ENCODE measurements at places on chromosomes 11 and 22.
A peak's percentile ranks its signal among the peaks of the same experiment; 100 is the strongest.

GRCh38 chr22:27381552-27381951 is 420.0 kb downstream of the MN1 start:
- no peak for DNase-seq

DNA sequence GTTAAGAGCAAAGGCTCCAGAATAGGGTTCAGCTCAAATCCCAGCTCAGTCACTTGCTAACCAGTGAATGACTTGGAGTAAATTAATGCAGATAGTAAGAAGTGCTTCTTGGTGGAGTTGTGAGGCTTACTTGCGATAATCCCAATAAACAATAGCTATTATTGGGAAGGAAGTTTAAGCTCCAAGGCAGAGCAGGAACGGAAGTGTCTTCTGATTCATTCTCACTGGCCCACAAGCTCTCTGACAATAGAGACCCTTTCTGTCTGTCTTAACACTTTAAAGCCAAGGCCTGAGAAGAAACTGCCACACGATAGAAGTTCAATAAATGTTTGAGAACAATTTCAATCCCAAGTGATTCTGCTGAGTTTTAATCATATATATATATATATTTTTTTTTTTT is 155.4 kb downstream of the DBX1 start:
- no peak for DNase-seq

- DNase-seq: no peak
Measured at GRCh38 chr11:87451395-87451794, 413.7 kb downstream of the TMEM135 start.

GRCh38 chr11:37449146-37449545 is 851.1 kb upstream of the RAG2 start:
- no peak for DNase-seq

DNA sequence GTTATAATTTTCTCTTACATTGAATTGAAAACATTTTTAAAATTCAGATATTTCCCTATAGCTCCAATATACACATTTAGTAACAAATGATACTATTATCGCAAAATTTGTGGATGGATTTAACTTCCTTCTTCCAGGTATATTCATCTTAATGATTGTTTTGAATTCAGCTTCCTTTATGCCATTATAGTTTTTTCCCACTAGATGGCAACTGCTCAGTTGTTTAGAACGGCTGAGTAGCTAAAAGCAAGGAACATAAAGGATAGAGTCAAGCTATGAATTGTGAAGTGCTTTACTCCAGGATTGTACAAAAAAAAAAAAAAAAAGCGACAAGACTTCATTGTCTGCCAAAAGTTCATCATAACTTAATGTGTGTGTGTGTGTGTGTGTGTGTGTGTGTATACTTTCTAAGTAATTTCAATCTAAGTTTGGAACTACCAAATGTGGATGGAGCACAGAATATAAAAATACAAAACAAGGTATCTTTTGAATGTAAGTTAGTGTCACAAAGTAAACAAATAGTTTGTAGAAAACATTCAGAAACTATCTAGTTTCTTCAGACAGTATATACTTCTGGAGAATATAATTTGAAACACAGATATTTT is 846.4 kb downstream of the DLG2 start:
- DNase-seq: no peak

- no peak for DNase-seq
Measured at GRCh38 chr22:37330200-37331033, 48.1 kb downstream of the CYTH4 start.

DNA sequence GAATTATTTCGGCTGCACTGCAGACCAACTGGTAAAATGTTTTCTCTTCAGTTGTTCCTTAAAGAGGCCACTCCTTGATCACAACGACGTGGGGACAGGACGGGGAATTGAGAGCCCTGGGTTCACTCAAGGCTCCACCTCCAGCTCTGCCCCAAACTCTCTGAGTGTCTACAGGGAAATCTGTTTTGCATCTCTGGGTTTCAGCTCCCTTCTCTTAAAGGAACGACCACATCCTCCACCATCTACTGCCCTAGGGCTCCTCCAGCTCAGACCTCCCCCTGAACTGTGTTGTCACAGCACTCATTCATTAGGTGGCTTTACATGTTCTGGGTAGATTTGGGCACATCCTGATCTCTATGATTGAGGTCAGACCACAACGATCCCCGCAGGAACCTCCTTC is 5.1 kb upstream of the PPFIA1 start:
- no peak for DNase-seq

DNA sequence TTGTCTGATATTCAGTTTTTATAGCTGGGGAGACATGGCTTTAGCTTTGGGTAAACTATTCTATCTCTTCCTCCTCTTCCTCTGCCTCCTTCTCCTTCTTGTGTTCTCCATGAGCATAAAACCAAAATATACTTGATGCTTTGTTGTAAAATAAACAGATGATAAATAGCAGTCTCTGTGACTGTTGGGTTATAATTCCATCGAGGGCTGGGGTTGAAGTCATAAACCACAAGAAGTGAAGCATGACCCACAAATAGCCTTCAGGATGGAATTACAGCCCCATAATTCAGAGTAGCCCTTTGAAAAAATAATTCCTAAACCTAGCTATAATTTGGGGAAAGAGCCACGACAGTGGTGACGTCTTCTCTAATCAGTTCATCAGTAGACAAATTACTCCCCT is 177.7 kb downstream of the SNX19 start:
- no peak for DNase-seq

DNA sequence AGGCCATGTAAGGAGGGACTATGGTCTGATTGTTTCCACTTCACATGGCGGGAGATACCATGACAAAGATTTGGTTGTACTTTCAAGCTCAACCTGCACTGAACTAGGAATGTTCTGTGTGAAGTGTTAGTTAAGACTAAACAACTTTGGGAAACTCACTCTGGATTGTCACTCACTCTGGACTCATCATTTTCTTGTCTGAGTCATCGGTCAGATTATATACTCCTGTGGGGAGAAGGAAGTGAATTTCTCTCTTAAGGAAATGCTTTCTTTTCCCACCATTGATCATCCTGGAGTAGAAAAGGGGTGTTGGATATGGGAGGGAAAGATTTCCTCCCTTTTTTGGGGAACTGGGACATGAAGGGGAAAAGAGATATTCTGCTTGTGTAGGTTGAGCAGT is 26.9 kb upstream of the CAT start:
- DNase-seq: no peak

DNA sequence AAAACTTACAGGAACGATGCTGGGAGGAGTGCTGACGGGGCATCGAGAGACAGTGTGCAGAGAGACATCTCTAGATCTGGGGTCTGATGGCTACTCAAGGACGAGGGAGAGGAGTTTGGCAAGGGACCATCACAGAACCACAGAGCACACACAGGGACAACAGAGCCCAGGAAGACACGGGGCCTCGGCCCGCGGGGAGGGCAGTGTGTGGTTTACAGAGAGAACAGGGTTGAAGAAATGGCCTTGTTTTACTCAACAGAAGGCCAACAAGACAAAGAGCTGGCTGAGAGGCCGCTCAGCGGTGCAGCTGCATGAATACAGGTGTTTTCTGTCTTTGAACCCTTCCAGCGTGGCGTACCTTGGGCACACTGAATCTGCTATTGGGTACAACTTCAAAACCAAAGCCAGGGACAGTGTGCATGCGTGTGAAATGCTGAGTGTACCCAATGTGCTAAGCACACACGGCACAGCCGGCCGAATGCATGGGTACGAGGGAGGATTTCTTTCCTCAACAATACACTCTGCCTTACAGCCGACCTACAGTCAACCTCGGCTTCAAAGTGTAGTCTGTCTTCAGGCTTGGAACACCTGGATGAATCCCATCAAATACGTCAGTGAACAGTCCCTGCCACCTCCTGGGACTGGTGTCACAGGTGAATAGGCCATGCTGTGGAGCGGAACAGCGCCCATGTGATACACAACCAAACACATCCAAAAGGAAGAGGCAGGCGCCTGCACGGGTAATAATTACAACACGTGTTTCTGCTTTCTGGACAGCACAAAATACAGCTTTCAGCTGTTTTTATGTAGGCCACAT is 20.7 kb upstream of the BID start:
- no peak for DNase-seq

- peak; percentile 60 for DNase-seq
Measured at GRCh38 chr22:36385491-36386350, 2.0 kb downstream of the MYH9 start.

GRCh38 chr22:17742527-17742902 is 31.8 kb downstream of the BID start:
- peak; percentile 62 for DNase-seq

DNA sequence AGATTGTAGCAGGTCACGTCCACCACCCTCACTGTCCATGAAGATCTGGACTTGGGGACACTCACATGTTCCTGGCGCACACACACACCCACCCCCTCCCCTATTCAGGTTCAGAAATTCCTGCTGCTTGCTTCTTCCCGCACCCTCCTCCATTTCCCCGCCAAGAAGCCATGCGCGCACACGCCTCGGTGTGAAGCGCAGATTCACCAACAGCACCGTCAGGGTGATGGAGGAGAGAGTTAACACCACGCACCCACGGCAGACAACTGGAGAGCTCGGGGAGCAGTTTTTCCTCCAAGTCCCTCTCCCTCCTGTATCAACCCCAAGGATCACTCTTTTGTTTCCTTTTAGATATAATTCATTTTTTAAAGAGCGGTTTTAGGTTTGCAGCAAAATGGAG is 113.4 kb downstream of the BCR start:
- DNase-seq: no peak

- DNase-seq: no peak
Measured at GRCh38 chr11:106608677-106609076, 409.6 kb downstream of the GUCY1A2 start.

Data from T-helper 9 cell (primary cell).